Activated CD8-positive, alpha-beta memory T cell treated with anti-CD3 and anti-CD28 coated beads for 1 hour (primary cell): ENCODE measurements at places on chromosomes 5 and 9.

GRCh38 chr9:100511205-100511604 is 38.3 kb downstream of the TMEFF1 start:
- no peak for DNase-seq

GRCh38 chr5:170307575-170308465 is 10.2 kb upstream of the LCP2 start:
- DNase-seq: no peak

DNA sequence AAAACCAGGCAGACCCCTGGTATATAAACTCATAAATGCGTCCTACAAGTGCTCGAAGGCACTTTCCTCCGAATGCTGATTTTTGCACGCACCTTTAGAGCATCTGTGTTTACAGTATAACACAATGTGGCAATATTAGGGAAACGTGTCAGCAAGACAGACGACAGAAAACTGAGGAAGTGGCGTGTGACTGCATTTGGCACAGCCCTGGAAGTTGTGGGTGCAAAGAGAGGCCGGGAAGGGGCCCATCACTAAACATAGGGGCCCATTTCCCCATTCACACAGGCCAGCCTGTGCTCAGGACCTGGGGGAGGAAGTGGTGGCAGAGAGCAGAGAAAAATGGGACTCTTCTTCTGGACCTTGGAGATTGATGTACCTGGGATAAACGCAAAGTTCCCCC is 48.2 kb downstream of the RASGEF1C start:
- no peak for DNase-seq

- DNase-seq: no peak
Observed at GRCh38 chr5:55407059-55407684, 99.4 kb downstream of the MTREX start.

- DNase-seq: no peak
Observed at GRCh38 chr9:98780059-98780749, 16.2 kb downstream of the ANKS6 start.

DNA sequence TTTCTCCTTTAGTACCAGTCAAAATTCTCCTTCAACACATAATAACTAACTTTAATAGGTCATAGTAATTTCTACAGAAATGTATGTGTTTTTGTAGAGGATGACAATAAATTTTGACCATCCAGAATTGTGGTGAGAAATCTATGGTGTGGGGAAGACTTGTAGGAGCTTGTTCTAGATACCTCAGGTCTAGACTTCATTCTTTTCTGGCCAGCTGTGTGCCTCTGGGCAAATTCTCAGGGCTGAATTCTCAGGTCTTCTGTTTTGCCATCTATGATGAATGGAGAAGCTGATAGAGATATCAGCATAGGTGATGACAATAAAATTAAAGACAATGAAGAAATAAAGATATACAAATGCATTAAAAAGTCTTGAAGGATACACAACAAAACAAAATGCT is 298.6 kb upstream of the MEF2C start:
- DNase-seq: no peak

DNA sequence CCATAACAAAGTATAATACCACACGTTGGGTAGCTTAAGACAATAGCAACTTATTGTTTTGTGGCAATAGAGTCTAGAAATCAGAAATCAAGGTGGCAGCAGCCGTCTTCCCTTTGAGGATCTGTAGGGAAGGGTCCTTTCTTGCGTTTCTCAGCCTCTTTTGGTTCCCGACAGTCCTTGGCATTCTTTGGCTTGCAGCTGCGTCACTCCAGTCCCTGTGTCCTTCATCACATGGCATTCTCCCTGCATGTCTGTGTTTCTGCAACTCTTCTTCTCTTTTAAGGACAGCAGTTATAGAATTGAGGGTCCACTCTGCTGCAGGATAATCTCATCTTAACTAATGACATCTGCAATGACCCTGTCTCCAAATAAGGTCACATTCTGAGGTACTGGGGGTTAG is 140.1 kb downstream of the FBXL7 start:
- no peak for DNase-seq

DNA sequence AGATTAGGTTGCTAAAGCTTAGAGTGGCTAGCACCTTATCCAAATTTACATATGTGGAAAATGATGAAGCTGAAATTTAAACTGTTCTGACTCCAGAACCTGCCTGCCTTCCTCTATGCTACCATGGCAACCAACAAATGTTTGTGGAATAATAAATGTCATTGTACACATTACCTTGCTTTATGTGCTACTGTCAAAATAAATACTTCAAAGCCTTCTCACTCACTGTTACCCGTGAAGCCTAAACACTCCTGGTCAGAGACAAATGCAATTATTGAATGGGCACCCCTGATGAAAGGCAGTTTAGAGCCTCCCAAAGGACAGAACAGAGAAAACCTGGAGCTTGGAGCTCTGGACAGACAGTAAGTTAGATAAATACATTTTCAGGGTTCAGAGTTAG is 158.6 kb downstream of the FAM114A2 start:
- DNase-seq: no peak

DNA sequence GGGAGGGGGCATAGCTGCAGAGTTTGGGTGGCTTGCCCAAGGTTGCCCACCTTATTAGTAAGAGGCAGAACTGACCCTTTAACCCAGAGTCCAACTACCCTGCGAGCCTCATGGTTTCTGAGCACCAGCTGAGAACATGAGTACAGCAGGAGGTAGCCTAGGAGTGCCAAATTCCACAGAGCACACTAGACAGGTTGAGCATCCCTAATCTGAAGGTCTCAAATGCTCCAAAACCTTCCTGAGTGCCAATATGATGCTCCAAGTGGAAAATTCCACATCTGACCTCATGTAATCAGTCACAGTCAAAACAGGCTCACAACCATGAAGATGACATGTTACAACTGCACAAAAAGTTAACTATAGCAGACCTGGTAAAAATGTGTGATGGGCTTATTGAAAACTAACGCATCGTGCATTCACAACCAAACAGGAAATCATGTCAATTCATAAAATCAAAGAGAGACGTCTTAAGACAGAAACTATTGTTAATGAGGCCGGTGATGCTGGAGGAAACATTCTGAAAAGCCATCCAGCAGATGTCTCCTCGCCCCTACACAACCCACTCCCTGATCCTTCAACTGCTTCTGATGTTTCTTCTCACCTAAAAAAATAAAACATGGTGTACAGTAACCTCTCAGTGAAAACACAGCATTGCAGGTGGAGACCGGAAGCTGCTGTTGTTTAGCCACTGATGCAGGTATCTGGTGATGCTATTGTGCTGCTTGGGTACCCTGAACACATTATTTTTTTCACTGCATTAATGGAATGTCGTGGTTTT is 25.0 kb downstream of the PTCH1 start:
- no peak for DNase-seq

- no peak for DNase-seq
Observed at GRCh38 chr5:97425511-97425910, 242.5 kb upstream of the RIOK2 start.

- no peak for DNase-seq
Observed at GRCh38 chr5:92237896-92238295, 854.8 kb upstream of the ARRDC3 start.

GRCh38 chr9:73155968-73156864 is 4.6 kb downstream of the ANXA1 start:
- DNase-seq: no peak

- no peak for DNase-seq
Observed at GRCh38 chr9:107235765-107236442, 47.2 kb upstream of the RAD23B start.

DNA sequence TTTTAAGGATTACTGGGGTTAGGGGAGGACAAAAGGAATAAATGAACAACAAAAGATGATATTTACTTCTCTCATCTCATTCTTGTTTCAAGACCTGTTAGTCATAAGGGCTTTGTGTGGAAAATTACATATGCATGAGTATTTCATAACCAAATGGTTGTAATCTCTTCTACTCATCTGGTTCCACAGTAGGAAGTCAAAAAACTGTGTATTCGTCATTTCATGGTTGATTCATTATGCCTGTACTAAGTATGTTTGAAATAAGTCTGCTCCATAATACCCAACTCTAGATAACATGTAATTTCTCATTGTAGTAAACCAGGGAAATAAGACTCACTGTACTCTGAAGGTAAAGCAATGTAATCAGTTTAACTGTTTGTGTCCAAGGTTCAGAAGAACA is 212.9 kb downstream of the ARRDC3 start:
- DNase-seq: no peak

GRCh38 chr9:135616619-135617537 is 22.5 kb downstream of the GLT6D1 start:
- no peak for DNase-seq

GRCh38 chr5:119583684-119584083 is 45.7 kb upstream of the FAM170A start:
- no peak for DNase-seq

GRCh38 chr5:51559921-51560658 is 176.8 kb downstream of the ISL1 start:
- no peak for DNase-seq

GRCh38 chr9:104279535-104280177 is 185.5 kb downstream of the SMC2 start:
- DNase-seq: no peak

GRCh38 chr5:179227229-179227579 is 118.1 kb downstream of the ADAMTS2 start:
- DNase-seq: no peak

DNA sequence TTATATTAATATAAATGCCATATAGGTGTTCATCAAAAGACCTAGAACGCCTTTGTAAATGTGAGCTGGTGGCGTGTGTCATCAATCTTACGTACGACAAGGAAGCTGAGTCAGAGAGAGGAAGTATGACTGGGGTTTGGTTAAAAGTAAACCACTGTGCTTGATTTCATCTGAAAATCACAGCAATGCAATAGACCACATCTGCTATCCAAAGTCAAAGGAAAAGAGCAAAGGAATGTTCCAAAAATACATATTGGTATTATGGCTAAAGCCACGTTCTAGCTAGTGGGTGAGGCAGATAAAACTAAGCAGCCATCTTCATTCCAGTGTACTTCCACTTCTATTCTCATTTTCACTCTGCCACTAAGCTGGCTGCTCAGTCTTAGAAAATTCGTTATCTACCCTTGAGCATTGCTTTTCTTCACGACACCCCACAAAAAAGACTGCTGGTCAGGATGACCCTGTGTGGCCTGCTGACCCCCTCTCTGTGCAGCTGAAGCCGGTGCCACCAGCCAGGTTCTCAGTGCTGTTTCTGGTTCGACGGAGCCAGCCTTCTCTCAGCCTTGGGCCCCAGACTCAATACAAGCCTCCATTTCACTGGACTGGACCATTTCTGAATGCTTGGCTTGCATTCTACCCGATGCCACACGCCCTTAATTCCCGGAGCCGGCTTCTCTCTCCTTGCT is 23.8 kb downstream of the SHC3 start:
- DNase-seq: no peak

DNA sequence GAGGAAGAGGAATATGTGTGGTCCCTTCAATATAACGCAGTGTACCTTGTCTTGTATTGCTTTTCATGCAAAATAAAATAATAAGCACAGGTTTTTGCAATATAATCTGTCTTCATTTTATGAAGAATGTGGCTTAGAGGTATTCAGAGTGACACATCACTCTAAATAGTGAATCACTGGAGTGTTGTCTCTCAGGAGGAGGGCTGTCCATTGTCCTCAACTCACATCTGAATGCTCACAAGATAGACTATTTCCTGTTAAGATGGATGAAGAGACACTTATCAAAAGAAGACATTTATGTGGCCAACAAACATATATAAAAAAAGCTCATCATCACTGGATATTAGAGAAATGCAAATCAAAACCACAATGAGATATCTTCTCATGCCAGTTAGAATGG is 1147.5 kb upstream of the C9orf72 start:
- DNase-seq: no peak

GRCh38 chr9:847505-847904 is 6.0 kb downstream of the DMRT1 start:
- DNase-seq: no peak

- DNase-seq: no peak
Observed at GRCh38 chr5:38783011-38783561, 62.7 kb upstream of the OSMR start.

- DNase-seq: no peak
Observed at GRCh38 chr5:151186538-151186937, 29.0 kb upstream of the ANXA6 start.

DNA sequence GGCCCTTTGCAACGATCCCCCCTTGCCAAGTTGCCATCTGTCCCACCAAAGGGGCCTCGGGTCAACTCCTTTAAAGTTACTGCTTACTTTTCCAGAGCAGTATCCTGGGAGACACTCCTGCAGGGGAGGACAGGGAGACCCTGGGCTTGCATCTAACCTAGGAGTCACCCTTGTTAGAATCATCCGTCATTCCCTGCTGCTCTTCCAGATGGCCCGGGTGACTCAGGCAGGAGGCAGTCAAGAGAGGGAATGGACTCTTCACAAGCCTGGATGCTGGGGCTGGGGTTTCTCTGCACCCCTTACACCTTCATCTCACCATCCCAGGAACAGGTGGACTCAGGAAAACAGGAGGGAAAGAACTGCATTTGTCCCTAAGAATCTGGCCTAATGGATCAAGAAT is 175.6 kb downstream of the GABBR2 start:
- DNase-seq: no peak

DNA sequence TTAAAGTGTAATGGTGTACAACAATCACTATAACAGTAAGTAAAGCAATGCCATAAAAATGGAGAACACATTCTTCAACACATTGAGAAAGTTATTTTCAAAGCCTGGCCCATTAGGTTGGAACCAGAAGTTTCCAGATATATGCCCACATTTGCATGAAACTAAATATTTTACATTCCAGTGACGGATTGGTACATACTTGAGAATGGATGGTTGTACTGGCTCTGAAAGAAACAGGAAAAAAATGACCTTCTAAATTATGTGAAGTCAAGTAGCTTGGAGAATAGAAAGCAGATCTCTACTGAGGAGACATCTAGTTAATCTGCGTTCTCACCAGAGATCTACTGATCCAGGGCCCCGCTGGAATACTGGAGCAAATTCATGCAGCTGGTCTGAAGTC is 1037.0 kb downstream of the NR2F1-AS1 start:
- no peak for DNase-seq

GRCh38 chr5:34977934-34978613 is 48.7 kb downstream of the DNAJC21 start:
- no peak for DNase-seq

GRCh38 chr5:134143431-134143830 is 28.9 kb downstream of the TCF7 start:
- DNase-seq: no peak

- no peak for DNase-seq
Observed at GRCh38 chr9:132041798-132042197, 37.9 kb downstream of the MED27 start.

- DNase-seq: no peak
Observed at GRCh38 chr5:179792612-179793467, 946 bp upstream of the LTC4S start.

DNA sequence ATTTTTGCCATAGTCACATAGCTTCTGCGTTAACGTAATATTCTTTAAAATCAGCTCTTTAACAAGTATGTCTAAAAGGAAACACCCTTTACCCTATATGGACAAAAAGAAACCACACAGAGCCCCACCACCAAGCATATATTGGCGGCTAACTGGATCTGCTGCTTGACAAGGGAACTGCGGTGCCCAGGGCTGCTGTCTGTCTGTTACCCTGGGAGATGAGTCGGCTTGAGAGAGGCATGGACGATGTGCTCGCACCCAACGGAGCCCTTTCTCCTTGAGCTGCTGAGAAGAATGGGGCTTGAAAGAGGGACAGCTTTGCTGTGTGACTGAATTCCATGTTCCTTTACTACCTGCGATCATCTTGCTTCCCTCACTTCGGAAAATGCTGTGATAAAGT is 158.6 kb upstream of the SHB start:
- DNase-seq: no peak
